NCI-H1048 (cell line): ENCODE measurements at places on chromosomes 16 and 17.

DNA sequence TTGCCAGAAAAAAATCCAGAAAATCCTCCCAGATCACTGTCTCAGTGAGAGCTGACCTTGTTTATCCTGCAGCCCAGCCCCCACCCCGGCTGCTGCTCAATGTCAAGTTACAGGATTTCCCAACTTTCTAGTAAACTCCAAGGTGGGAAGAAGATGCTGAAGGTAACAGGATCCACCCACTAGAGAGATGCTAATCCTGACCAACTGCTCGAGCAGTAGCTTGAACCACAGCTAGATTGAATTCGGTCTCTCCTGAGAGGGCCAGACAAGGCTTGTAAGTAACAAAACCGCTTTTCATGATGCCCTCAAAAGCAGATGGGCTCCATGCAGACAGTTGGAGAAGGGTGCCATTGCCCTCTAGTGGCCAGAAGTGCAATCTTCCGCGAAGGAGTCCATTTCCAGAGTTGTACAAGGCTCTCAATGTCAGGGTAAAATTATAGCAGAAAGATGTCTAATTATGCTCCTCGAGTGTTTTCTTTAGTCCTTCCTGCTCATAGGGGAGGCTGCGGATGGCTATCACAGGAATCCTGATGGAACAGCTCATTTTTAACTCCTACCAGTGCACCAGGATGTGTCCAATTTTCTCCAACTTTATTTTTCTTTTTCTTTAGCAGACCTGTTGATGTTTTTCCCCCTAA, 3.9 kb downstream of the CDH11 start:
- no peak for DNase-seq

DNA sequence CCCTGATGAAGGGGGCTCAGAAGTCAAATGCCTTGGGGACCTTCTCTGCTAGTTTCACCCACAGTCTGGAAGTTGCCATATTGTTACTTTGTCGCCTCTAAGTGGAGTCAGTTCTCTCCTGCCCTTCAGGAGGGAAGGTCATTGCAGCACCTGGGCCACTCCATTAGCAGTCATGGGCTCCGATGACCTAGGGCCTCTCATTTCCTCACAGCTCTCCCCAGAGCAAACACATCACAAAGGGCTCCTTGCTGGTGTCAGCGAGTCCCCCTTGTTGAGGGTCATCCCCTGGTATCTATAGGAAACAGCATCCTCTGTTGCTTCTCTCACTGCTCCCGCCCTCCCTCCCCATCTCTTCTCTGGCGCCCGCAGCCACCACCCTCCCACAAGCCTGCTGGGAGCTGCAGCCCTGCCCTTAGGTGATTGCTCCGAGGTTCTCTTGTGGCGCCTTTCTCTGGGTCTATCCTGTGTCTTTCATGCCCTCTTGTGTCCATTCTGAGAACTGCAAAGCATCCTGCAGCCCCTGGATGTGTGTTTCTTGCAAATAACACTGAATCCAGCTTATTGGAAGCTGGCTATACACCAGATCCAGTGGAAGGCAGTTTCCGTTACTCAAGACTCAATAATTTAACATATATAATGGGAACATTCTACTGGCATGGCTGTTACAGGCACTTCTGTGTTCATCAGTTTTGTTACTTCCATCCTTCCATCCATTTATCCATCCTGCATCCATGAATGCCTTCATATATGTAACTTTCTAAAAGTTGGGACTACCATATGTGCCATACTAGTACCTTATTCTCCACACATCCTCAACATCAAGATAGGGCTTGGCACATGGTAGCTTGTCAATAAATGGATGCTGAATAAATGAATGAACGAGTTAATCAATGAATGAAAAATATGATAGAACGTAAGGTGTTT, 21.2 kb downstream of the PDILT start:
- no peak for DNase-seq

GRCh38 chr16:81315271-81316175, 761 bp downstream of the GAN start:
- DNase-seq, result no peak

DNA sequence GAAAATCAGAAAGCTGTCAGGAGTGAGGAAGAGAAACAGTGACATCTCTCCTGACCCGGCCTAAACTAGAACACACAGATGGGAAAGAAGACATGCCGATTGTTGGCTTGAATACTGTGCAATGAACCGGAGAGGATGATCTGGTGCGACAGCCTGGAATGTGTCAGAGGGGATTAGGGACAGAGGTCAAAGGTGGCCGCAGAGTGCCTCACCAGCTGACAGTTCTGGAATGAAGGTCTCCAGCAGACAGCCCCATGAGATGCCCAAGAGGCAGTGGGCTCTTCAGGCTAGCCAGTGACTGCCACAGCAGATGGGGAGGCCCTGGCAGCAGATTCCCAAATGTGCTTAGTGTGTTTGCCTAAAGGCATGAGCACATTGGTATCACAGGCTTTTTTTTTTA, 623.2 kb downstream of the CDH8 start:
- DNase-seq, result no peak

DNA sequence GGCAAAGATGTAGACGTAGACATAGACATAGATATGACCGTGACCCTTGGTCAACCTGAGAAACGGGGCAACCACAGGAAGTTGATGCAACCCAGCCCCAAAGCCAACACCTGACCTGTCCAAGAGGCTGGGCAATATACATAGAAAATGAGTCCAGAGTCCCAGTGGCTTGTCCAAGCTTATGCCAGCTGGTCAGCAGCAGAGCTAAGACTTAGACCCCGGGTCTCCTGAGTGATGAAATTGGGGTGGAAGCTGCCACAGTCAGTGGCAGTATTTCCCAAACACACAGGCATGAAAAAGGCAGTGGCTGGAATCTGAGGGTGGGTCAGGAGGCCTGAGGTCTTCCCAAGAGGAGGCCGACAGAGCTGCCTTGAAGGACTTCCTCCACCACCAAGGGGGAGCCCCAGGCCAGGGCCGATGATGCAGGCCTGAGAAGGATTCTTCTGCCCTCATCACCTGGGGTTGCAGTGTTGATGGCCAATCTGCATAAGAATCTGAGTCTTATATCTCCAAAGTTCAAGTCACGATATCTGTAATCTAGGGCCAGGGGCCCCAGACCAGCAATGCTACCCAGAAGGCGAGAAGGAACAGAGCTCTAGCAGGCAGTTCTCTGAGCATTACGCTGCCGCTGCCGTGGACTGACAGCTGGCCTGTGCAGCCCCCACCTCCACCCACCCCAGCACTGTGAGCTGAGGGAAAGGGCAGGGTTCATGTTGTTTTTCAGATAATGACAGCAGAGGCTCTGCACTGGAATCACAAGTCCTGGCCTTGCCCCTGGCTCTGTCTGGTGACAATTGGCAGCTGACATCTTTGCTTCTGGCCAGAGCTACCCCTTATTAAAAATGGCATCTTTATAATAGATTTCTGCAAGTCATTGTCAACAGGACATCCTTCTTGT, 72.7 kb downstream of the GNAO1 start:
- no peak for DNase-seq

DNA sequence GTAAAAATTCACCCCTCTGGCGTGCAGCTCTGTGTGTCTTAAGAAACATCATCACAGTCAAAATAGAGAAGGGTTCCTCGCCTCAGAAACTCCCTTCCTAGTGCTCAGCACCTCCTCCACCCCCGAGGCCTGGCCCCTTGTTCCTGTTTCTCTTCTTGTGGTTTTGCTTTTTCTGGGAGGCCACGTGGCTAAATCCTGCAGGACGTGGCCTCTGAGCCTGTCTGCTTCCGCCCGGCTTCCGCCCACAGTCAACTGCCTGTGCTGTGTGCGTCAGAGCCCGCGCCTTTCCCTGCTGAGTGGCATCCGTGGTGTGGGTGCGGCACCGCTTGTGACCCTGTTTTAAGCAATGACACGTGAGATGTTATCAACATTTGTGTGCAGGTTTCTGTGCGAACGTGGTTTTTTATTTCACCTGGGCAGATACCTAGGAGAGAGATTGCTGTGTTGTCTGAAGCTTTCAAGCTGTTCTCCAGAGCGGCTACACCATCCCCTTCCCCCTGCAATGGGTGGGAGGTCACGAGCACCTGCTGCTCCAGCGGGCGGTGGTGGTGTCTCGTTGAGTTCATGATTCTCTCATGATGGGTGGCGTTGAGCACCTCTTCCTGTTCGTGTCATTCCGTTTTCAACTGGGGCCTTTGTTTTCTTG, 21.7 kb downstream of the ACSF3 start:
- no peak for DNase-seq

DNA sequence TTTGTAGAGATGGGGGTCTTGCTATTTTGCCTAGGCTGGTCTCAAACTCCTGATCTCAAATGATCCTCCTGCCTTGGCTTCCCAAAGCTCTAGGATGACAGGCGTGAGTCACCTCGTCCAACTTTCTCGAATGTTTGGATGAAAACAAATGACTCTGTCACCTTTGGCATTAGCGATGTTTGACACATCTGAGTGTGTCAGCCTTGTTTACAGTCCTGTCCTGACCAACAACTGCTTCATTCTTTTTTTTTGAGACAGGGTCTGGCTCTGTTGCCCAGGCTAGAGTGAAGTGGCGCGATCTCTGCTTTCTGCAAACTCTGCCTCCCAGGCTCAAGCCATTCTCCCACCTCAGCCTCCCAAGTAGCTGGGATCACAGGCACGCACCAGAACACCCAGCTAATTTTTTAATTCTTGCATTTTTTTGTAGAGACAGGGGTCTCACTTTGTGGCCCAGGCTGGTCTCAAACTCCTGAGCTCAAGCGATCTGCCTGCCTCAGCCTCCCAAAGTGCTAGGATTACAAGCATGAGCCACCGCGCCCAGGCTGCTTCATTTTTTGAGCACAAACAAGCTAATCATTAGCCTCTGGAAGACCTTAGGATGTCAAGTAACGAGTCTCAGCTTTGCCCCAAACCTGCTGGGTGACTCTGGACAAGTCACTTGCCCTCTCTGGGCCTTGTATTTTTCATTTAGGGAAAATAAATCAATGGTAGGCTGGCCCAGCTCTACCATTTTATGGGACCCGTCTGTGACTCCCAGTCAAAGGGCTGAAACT, 7.4 kb downstream of the MYH11 start:
- no peak for DNase-seq

DNA sequence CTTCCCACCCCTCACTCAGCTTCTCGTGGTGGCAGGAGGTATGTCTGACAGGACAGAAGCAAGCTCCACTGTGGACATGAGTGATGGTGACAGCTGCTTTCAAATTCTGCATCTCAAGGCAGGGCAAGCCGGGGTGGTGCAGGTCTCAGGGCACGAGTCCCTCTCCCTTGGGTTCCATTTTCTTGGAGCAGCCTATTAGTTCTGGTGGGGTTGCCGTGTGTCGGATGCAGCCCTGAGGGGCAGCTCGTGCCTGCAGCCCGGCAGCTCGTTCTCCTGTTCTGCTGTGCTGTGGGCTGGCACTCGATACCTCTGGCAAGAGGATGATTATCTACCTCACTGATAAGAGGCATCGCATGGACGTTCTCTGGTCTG, 16.5 kb upstream of the CLEC18C start:
- no peak for DNase-seq

GRCh38 chr16:30430428-30430970, 669 bp upstream of the DCTPP1 start:
- DNase-seq, result no peak

DNA sequence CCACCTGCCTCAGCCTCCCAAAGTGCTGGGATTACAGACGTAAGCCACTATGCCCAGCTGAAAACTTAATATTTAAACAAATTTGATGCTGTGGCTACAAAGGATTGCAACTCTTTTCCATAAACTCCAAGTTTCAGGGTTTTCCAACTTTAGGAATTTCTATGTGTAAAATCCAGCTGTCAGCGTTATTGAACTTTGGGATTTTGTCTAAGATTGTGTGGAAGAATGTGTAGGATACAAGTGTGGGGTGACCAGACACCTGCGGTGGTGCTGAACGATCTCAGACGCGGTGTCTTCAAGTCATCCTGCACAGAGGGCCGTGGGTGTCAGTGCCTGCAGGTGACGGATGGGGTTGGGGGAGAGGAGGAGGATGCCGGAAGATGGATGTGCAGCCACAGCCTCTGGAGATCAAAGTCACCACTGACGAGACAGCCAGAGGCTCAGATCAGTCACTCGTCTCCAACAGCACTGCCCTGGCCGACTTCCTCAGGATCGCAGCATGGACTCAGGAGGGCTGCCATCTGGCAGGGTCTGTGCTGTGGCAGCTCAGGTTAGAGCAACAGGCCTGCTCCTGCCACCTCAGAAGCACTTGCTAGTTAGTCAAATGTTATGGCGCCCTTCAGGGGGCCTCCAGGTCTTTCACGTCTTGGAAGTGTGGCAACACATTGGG, 13.0 kb downstream of the ACSF3 start:
- no peak for DNase-seq

DNA sequence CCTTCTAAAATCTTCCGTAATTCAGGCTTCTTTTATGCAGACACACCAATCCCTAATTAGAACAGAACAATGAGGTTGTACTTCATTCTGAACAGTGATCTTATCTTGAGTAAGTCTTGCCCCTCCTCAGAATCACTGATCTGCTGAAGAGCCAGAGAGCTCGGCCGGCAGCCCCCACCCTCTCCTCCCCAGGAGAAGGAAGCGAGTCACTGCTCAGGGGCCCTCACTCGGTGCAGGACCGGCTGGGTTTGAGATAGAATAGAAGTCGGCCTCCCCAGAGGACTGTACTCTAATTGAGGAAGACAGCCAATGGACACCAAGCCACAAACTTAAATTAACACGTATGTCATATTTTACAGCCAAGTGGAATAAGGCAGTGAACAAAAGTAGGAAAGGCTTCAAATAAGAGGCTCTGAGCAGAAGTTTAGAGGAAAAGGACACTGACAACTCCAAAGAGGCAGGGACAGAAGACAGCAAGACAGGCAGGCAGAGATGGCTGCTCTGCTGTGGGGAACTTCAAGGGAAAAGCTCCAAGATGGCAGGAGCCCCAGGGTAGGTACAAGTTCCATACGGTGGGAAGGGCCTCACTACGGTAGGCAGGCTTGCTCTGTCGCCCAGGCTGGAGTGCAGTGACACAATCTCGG, 18.6 kb downstream of the CREBBP start:
- no peak for DNase-seq
